ENCODE measurements at places on chromosomes 11 and 22.

GRCh38 chr11:78399136-78399535 is 18.5 kb downstream of the GAB2 start:
- no peak for DNase-seq

GRCh38 chr11:110891411-110891810 is 179.2 kb upstream of the ARHGAP20 start:
- DNase-seq = no peak

DNA sequence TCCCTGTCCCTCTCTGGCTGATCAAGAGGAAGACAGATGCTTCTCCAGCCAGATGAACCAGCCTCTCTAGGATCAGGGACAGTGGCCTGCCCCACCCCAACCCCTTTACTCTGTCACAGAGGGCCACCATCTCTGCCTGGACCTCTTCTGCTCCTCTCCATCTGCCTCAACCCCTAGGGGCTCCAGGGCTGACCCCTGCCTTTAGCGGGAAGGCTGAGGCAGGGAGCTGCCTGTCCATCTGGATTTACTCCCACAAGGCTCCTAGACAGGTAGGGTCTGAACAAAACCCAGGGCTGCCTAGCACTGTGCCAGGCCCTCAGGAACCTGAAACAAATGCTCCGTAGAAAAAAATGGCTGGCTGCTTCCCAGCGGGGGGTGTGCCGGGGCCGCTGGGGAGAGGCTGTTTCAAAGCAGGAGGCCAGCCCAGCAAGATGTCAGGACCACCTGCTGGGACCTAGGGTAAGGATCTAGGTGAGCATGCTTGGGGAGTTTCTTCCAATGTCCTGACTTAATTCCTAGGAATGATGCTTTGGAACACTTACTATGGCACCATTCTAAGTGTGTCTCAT is 3.2 kb downstream of the CHST1 start:
- DNase-seq = no peak

DNA sequence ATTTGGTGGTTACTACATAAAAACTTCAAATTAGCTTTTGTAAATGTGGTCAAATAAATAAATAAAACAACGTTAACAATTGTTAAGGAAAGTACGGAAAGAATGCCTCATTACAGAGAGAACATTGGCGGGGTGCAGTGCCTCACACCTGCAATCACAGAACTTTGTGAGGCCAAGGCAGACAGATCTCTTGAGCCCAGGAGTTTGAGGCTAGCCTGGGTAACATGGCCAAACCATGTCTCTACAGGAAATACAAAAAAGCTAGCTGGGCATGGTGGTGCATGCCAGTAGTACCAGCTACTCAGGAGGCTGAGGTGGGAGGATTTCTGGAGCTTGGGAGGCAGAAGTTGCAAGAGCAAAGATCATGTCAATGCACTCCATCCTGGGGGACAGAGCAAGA is 59.4 kb upstream of the VPREB1 start:
- DNase-seq = no peak

- DNase-seq = no peak
These were observed 100.8 kb downstream of the SHANK2 start for GRCh38 chr11:71151561-71151960.

GRCh38 chr11:123532131-123532530 is 102.1 kb downstream of the GRAMD1B start:
- no peak for DNase-seq

DNA sequence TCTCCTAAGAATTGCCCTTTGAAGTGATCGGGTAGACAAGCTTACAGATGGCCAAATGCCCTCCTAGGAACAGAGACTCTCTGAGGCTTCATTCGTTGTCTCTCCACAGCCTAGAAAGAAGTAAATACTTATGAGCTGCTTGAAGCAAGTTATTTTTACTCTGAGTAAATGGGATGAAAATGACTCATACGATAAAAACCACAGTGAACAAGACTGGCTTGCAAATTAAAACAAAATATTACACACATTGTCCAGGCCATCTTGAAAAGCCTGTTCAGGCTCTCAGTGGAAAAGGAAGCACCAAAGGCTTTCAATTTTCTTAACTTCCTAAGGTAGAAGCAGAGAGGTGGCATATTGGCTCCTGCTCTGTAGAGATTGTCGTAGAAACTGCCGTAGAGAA is 294.2 kb downstream of the NELL1 start:
- no peak for DNase-seq

DNA sequence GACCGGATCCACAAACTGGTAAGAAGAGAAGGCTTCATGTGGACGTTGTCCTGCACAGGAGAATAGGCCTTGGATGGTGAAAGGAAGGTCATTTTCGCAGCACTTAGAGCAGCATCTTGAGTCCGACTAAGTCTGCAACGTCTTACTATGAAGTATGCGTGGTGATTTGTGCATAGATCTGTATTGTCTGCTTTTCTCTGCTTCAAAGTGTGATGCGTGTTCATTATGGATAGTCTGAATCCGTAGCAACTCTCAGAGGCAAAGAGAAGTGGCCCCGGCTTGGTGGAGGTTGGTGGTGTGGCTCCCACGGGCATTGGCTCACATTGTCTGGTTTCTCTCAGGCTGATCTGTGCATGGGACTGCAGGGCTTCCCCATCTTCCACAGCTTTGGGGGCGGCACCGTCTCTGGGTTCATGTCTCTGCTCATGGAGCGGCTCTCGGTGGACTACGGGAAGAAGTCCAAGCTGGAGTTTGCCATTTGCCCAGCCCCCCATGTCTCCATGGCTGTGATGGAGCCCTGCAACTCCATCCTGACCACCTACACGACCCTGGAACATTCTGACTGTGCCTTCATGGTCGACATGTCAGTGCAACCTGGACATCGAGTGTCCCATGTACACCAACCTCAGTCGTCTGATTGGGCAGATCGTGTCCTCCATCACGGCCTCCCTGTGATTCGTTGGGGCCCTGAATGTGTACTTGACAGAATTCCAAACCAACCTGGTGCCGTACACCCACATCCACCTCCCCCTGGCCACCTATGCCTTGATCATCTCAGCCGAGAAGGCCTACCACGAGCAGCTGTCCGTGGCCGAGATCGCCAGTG is 21.5 kb downstream of the LRRC74B start:
- DNase-seq = no peak

GRCh38 chr11:7603031-7603781 is 70.1 kb downstream of the CYB5R2 start:
- peak; percentile 75 for DNase-seq

GRCh38 chr11:127308291-127308690 is 307.7 kb upstream of the KIRREL3 start:
- no peak for DNase-seq

GRCh38 chr11:131685906-131686305 is 315.5 kb downstream of the NTM start:
- no peak for DNase-seq

DNA sequence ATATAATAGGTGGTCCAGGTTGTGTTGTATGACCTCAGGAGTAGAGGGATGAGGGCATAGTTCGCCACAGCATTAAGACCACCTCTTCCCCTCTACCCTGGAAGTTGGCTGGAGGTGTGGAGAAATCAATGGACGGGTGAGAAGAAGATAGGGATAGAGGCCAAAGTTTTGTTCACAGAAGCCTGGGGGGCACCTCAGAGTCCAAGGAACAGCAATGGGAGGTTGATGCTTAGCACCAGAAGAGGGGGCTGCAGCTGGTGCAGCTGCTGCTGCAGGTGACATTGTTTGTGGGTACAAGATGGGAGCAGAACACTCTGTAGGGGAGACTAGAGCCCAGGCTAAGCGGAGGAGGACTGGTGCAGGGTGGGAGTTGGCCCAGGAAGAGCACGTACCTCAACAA is 31.2 kb upstream of the SPON1 start:
- DNase-seq = no peak

GRCh38 chr11:44793350-44794090 is 66.8 kb downstream of the TSPAN18 start:
- no peak for DNase-seq

GRCh38 chr11:100861212-100861611 is 174.1 kb downstream of the ARHGAP42 start:
- no peak for DNase-seq

All from AG09319 (cell line).